ENCODE measurements at places on chromosomes 2 and 18.
A peak's percentile ranks its signal among the peaks of the same experiment; 100 is the strongest.

DNA sequence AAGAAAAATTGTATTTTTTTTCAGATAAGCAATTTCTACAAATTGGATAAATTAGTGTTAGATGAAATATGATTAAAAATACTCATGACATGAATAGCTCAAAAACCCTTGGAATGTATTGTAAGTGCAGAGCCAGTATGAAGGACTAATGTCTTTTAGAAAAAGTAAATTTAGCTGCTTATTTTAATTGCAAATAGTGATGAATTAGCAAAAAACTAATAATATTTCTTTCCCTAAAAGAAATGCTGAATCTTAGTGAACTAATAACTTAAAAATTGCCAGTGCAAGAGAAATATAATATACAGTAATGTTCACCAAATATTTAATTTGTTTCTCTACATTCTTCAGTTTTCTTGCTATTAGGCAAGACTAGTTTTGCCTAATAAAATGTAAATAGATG, 72.4 kb downstream of the RND3 start:
- no peak for DNase-seq

DNA sequence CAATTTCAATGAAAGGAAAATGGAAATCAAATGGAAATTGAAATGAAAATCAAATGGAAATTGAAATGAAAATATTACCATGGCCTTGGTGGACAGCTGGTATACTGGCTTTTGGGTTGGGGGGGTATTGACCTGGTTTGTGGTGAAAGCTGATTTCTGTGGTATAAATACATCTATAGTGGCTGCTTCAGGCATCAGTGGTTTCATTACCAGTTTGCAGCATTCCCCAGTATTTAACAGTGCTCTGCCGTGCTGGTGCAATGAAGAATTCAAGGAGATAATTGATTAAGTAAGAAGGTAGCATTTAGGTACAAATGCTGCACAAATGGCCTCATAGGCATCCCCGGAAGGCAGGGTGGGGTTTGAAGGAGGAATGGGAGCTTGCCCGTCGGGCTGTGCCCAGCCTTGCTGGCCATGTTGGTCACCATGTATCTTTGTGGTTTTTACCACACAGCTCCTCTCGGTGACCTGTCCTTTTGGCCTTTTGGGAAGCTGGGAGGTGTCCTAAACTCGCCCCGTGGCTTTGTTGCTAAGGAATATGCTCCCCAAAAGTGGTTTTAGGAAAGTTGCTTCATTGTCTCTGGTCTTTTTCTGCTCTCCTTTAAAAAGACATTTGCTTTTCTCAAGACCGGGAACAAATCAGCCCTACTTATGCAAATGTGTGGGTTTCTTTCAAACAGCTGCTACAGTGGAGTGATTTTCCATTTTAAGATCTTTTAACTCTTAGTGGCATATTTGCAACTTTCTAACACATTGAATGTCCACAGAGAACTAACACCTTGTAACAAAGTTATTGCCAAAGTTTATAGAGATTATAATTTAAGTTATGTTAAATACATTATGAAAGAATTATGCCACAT, 28.6 kb downstream of the SNTG2 start:
- DNase-seq = no peak

DNA sequence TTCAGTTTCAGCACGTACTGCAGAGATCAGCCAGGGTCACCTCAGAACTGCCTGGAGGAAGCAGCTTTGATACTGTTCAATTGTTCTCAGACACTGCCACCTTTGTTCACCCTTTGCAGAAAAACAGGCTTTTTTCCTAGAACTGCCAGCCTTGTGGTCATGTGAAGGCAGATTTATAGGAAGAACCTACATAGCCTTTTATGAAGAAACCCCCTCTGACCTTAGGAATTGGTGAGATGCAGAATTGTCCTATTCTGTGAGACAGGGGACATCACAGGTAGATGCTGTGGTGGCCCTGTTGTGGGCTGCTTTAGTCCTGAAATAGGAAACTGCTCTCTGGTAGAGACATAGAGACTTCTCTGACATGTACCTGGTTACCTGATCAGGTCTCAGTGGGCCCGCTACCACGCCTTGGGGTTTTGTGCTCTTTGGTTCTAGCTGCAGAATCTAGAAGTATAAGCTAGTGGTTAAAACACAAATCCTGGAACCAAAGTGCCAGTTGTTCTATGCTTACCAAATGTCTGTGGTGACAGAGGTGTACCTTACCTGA, 206.6 kb downstream of the AGPS start:
- no peak for DNase-seq

GRCh38 chr2:233442028-233442310, 87.7 kb downstream of the DGKD start:
- DNase-seq = no peak

DNA sequence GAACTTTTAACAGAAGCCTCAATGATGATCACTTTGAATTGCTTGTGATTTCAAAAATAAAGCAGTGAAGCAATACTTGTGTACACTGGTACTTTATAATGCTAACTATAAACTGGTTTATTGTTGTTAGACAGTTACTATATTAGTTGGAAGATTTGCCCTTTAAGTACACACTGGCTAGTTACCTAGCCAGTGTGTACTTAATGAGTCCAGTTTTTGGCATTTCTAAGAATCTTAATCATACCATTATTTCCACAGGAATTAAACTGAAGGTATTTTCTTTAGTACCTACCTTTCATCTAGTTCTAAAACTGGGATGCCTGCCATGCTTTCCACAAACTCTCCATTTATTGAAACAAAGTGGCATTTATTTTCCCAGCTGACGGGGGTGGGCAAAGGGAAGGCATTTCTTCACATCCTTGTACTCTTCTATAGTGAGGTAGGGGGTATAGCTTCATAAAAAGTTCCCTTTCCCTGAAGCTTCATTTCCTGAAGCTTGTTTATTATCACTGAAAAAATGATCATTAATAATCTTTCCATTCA, 49.9 kb downstream of the UGP2 start:
- DNase-seq = no peak

GRCh38 chr2:213934560-213934959, 476.3 kb upstream of the VWC2L start:
- DNase-seq = peak; percentile 17

- DNase-seq = no peak
Observed at GRCh38 chr2:158810731-158811460, 15.8 kb downstream of the DAPL1 start.

- DNase-seq = no peak
Observed at GRCh38 chr18:69897397-69898108, 50.1 kb downstream of the CD226 start.

DNA sequence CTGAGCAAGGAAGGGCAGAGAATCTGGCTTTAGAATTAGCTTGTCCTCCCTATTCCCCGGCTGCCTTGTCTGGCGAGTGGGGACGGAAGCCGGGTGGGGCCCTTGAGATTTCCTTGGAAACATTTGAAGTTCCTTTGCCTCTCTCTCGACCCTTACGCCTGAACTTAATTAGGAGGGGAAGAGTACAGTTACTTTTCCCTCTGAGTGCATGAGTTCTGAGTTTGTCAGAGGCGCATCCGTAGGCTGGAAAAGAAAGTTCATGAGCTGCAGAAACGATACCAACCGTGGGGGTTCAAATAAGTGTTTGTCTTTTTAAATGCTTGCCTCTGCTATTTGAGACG, 468 bp downstream of the PIKFYVE start:
- no peak for DNase-seq

DNA sequence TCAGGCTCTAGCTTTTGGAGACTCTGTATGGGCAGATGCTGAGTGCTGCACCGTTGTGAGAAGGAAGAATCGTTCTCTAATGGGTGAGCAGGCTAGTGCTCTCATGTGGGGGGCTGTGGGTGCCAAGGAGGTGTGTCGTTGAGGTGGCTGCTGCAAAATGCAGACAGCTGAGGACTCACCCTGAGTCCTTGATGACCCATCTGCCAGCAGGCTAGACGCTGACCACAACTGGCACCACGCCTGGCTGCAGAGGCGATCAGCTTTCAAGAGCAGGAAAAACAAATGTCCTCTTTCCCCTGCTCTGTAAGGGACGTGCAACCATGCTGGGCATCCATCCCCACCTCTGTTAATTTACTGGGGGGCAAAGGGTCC, 48.2 kb downstream of the HAUS1 start:
- DNase-seq = peak; percentile 84

GRCh38 chr18:45836242-45837205, 11.0 kb downstream of the SIGLEC15 start:
- DNase-seq = no peak

- no peak for DNase-seq
Observed at GRCh38 chr2:232897598-232898408, 27.7 kb downstream of the SNORC start.

GRCh38 chr2:178211460-178211859, 17.1 kb downstream of the OSBPL6 start:
- DNase-seq = no peak

DNA sequence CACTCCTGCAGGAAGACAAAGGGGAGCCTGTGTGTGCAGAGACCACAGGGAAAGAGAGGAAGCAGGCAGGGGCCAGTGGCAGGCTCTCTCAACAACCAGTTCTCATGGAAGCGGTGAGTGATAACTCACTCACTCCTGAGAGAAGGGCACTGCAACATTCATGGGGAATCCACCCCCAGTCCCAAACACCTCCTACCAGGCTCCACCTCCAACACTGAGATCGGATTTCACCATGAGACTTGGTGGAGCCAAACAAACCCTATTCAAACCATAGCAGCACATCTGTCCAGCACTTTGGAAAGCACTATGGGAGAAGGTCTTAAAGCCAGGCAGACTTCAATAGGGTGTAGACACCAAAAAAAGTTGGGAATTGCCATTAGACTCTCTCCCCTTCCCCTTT, 345.7 kb upstream of the SPRED2 start:
- no peak for DNase-seq

GRCh38 chr2:105754994-105755393, 10.3 kb downstream of the NCK2 start:
- no peak for DNase-seq

GRCh38 chr2:46097714-46098480, 199.3 kb upstream of the EPAS1 start:
- peak; percentile 84 for DNase-seq

- no peak for DNase-seq
Observed at GRCh38 chr2:238875101-238875470, 27.2 kb downstream of the TWIST2 start.

GRCh38 chr2:151765760-151766410, 31.6 kb upstream of the NEB start:
- DNase-seq = no peak

- DNase-seq = no peak
Observed at GRCh38 chr2:127069536-127069935, 37.4 kb downstream of the BIN1 start.

DNA sequence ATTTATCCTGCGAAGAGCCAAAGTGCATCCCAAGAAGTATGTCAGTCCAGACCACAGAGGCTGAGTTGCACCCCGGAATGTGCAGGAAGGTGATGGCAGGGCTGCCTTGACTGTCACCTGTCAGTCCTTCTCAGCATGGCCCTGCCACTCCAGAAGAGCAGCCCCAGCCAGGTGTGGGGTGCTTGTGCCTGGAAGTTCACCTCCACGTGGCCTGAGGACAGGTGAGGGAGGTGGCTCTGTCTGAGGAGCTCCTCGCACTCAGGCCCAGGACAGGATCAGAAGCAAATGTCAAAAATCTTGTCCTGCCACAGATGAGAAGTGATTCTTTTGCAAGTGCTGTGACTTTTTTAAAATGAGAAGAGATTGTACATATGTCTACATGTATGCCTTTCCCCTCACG, 31.4 kb upstream of the B3GNT7 start:
- no peak for DNase-seq

GRCh38 chr18:73752965-73753364, 394.7 kb downstream of the FBXO15 start:
- no peak for DNase-seq

GRCh38 chr2:168907940-168908662, 7.0 kb downstream of the G6PC2 start:
- no peak for DNase-seq

DNA sequence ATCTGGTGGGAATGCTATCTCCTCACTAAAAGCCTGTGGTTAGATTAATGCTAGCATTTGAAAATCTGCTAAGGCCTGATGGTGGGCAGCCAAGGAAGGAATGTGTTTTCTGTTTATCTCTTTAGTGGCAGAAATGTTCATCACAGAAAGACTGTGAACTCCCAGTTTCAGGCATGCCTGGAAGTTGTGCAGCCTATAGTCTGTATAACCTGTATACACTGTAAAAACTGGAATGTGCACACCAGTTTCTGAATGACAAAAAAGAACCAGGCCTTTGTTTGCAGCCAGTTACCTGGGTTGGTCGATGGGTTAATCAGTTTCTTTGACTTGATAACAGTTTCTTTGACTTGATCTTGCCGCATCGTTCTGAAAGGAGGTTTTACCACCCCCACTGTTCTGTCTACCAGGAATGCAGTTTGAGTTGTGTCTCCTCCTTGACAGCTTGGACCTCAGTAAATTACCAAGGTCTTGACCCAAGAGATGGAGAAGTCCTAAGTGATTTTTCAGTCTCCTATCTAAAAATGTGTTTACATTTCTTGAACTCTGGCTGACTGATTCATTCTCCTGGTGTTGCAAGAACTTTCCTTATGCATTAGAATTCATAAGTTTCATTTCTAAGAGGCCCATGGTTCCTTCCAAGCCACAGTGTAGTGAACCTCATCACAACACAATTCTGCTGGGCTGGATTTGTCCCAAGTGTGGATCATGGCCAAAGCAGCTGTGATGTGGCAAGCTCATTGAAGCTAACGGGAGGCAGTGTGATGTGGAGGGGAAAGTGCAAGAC, 62.2 kb downstream of the KIAA2012 start:
- peak; percentile 88 for DNase-seq

DNA sequence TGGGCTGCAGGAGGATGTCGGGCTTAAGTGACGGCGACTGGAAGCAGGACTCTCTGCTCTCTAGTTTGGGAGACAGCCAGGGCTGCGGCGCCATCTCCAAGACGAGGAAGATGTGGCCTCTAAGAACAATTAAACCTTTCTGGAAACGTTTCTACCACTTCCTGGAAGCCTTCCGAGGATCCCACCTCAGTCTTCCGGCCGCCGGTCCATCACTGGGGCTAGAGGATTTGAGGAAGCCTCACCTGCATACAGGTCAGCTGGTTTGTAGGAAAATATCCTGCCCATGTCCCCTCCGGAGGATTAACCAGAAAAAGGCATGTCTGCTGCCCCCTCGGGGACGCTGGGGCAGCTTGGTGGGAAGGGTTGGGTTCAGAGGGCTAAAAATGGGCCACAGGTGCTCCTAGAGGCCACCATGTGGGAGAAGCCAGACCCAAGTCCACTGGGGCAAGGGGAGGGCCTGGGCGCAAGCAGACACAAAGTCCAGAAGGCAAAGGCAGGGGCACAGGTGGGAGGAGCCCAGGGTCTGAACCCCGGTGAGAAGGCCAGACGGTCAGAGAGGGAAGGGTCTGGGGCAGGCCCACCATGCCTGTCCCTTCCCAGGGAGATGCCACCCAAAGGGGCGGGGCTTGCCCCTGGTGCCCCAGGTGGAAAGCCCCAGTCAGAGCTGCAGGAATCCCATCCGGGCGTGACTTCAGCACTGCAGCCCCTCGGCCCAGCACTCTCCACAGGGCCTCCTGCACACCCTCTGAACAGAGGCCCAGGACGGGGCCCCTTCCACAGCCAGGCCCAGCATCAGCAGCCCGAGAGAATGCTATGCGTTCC, 82.2 kb upstream of the ID2 start:
- DNase-seq = no peak
